ENCODE measurements at places on chromosomes 3 and 15. TPM values are rescaled to one million over a fixed set of nuclear protein-coding genes. Genes with fewer than 3 reads are reported as not detected.

Gene SENP7
- total RNA-seq = 7.8 TPM

Gene CD200
- total RNA-seq = 0.15 TPM

Gene RFC4
- 141 TPM for total RNA-seq

Gene COL6A5
- total RNA-seq = not detected

Gene TTC21A
- total RNA-seq = 1.4 TPM

Gene UBE2E1
- total RNA-seq = 107 TPM

Gene ST3GAL6
- total RNA-seq = 11.6 TPM

Gene IL16
- total RNA-seq = not detected

Gene CD96
- 0.22 TPM for total RNA-seq

Gene CERS3
- not detected for total RNA-seq

Gene IMPG2
- under 0.01 TPM for total RNA-seq

Gene ERICH6
- total RNA-seq = 0.07 TPM

- no peak for DNase-seq
Observed at GRCh38 chr3:33063651-33064051, 33.3 kb downstream of the GLB1 start.

- peak; percentile 63 for DNase-seq
Observed at GRCh38 chr3:71582036-71582611, 1.4 kb downstream of the FOXP1 start.

DNA sequence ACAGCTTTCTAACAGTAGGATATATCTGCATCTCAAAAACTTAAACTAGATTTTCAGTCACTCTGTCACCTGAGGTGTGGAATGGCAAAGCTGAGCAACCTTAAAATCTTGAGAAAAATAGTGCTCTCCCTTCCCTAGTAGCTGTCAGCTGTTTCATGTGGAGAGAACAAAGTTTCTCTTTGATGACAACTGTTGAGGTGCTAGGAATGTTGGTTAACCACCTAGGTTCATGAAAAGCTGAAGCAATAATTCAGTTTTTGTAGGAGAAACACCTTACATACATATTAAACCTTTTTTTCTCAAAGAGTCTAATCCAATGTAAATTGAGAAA lies 40.8 kb downstream of the TCF12 start:
- no peak for DNase-seq

- no peak for DNase-seq
Observed at GRCh38 chr15:60601098-60601497, 122.2 kb upstream of the ICE2 start.

DNA sequence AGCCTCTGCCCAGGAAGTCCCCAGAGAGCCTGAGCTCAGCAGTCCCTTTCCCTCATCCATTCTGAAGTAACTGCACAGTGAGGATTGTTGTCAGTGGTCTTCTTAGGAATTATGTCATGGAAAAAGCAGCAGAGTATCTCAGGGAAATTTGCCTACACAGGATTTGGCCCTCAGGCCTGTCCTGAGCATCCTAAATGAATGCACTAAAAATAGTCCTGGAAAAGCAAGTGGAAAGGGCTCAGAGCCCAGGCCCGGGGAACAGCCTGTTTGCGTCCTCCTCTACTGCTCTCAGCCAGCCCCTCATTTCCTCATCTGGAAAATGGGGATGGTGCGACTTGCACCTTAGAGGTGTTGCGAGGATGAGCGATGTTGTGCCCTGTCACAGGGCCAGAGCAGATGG lies 21.6 kb downstream of the LYSMD4 start:
- no peak for DNase-seq

DNA sequence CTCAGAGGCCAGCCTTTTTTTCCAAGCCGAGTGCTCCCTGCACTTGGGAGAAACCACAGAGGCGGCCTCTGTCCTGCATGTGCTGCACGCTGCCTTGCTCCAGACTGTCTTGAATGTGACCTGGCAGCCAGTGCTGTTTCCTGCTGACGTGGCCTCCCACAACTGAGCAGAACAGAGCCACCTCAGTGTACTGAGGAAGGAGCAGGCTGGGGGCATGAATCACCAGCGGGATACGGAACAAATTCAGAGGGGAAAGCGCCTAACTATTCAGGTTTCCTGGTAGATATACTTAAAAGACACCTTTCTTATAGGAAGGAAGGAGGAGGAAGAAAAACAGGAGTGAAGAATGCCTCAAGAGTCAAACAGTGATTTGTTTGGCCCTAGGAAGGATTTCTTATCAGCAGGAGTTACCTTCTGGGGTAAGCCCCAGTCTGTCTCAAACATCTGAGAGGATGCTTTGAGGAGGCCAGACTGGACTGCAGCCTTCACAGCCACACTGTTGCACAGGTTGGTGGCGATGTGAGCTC lies 114.0 kb downstream of the FNDC3B start:
- DNase-seq = peak; percentile 99

- peak; percentile 83 for DNase-seq
Observed at GRCh38 chr3:140176526-140176925, 241.5 kb downstream of the CLSTN2 start.

- DNase-seq = no peak
Observed at GRCh38 chr3:173890091-173890490, 492.5 kb downstream of the NLGN1 start.

DNA sequence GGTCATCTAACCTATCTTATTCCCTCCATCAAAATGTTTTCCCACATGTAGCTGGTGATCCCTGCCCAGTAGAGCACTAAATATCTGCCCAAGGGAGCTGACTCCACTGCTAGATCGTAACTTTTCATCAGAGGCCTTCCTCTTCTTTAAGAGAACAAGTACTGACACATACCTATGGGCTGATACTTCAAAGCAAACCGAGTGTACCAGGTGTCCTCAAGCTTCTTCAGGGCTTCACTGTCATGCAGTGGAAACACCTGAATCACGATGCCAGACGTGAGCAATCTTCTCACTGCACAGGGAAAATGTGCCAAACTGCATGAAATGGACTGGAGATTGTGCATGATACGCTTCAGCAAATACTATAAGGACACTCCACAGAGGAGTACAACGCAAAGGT lies 41.6 kb downstream of the ANO10 start:
- no peak for DNase-seq

GRCh38 chr3:129205109-129205832 lies 21.6 kb upstream of the CNBP start:
- DNase-seq = no peak

DNA sequence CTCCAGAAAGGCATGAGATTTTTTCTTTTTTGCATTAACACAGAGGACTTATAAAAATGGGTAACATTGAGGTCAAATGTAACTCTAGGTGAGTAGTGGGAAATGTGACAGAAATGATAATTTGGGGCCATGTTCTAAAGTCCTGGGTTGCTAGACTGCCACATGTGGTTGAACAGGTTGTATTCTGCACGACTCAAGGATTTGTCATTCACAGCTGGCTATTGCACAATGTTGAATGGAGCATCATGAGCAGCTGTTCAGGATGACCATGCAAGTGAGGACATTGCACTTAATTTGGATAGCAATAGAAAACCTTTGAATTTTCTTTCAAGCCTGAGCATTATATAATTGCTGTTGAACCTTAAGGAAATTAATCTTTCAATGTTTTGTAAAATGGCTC lies 396.6 kb downstream of the NAALADL2 start:
- peak; percentile 59 for DNase-seq

DNA sequence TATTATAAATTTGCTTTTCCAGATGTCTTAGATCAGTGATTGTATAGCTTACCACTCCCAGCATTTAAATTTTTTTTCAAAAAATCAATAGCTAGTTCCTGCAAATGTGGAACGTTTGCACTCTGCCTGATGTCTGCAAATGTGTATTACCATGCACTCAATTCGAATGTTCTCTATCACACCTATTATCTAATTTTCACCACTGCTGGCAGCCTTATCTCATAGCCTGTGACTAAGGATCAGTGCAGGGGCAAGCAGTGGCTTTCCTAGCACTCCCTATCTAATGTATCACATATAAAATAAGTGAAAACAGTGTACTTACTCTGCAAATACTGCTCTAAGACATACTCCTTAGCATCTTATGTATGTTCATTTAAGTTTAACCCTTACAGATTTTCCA lies 196.3 kb upstream of the PLSCR5 start:
- DNase-seq = no peak

DNA sequence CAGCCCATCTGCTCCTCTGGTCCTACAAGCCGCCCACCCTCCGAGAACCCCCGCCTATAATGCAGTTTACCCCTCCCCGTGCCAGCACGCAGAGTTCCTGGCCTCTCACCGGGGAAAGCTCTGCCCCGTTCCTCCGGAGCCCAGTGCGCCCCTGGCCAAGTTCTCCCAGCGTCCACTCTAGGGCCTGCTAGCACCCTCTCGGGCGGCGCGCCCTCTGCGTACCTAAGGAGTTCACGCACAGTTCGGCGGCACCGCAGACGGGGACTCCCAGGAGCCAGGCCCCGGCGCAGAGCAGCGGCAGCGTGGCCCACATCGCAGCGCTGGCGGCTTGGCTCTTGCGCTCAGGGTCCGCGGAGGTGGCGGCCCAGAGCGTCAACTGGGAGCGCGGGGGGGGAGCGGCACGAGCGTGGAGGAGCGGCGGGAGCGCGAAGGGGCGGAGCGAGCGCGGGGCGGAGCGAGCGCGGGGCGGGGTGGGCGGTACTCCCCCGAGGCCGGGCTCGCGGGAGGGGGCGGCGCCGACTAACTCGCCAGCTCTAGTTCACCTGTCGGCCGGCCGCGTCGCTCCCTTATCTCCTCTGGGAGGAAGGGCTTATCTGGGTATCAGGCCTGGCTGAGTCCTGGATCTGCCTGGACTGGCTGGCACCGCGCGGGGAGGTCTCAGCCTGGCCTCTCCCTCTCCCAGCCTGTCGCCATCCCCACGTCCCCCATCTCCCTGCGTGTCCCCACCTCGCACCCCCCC lies at the start of gene CTSH:
Gene CTSH (minus strand): TSS at position 378 of the 739 bp plus-strand sequence. CDS start 65 bp downstream, at position 313.
- peak; percentile 48 for DNase-seq

- DNase-seq = peak; percentile 83
Observed at GRCh38 chr3:180408654-180409053, 193.3 kb upstream of the TTC14 start.

DNA sequence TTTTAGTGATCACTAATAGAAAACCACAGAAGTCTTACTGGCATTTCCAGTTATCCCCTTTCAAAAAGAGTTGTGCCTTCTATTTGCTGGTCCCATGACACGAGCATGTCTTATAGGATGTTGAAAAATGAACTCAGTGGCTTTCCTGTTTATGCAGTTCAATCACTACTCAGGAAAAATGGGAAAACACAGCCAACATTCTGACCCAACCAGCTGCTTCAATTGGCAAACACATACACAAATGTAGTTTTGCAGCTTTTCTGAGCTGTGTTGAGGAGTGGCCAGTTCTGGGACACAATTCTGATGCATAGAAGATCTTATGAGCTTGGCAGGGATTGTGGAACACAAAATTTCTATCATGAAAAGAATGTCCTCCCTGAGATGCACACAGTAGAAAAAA lies 40.3 kb downstream of the FSTL1 start:
- DNase-seq = no peak

DNA sequence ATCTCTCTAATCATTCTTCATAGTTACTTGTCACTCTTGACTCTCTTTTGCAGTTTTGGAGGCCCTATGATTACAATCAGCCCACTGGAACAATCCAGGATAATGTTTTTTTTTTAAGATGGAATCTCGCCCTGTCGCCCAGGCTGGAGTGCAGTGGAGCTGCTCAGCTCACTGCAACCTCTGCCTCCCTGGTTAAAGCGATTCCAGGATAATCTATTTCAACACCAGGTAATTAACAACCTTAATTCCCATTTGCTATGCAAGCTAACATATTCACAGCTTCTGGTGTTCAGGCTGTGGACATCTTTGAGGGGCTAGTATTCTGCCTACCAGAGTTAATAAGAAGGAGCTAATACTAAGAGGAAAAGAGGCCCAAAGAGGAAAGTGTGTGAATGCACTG lies 1.1 kb upstream of the BLOC1S6 start:
- no peak for DNase-seq

GRCh38 chr3:37992271-37993066 lies 1.9 kb downstream of the VILL start:
- no peak for DNase-seq
